ENCODE measurements at places on chromosomes 7 and 10.

DNA sequence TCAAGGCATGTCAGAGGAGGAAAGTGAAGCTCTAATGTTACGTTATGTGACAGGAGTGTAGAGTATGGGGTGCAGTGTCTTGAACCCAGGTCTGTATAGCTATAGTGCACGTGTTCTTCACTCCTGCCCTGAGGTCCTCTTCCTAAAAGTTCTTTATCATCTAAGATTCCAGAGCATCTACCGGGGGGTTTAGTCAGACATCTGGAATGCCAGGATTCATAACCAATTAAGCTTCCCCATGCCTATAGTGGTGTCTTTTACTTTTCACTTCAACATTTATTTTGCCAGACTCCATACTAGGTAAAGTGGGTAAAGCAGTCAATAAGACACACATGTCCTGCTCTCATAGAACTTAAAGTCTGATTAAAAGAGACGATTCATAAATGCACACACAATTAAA, 22.4 kb downstream of the PPP1R3C start:
- DNase-seq: no peak

GRCh38 chr10:125263551-125263950, 103.2 kb upstream of the CTBP2 start:
- no peak for DNase-seq

- DNase-seq: no peak
Measured at GRCh38 chr10:61821153-61821552, 80.3 kb upstream of the ARID5B start.

DNA sequence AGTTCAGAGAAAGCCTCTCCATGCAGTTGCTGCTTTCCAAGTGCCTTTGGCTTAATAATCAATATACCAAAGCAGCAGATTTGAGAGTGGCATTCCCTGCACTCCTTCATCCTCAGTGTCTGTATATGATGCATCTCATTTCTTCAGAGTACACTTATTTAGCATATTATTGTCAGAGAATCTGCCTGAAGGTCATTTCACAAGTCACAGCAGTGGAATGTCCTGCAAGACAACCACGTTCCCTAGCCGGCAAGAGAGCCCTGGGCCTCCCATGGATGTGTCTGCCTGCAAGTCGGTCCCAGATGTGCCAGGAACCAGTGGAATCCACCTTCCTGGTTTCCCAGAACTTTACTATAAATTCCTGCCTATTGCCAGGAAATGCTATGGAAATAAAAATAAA, 289.4 kb upstream of the IGFBP3 start:
- DNase-seq: no peak

DNA sequence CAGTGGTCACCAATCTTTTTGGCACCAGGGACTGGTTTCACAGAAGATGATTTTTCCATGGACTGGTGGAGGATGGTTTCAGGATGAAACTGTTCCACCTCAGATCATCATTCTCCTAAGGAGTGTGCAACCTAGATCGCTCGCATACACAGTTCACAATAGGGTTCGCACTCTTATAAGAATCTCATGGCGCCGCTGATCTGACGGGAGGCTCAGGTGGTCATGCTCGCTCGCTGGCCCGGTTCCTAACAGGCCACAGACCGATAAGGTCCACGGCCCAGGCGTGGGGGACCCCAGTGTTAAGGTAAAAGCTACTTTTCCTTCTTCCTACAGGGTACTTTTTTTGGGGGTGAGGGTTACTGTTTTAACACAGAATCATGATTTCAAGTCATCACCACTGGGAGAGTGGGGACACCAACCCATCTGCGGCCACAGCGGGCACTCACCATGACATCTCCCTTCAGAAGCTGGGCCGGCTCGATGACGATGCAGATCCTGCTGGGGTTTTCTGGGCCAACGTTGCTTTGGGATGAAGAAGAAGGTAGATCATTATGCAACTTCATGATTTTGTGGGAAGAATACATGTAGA, 170.5 kb downstream of the TNS3 start:
- no peak for DNase-seq

GRCh38 chr7:83866582-83866981, 217.6 kb upstream of the SEMA3E start:
- no peak for DNase-seq
